ENCODE measurements at places on chromosomes 2 and 18. TPM values are rescaled to one million over a fixed set of nuclear protein-coding genes. Genes with fewer than 3 reads are reported as not detected.
A peak's percentile ranks its signal among the peaks of the same experiment; 100 is the strongest.

DNA sequence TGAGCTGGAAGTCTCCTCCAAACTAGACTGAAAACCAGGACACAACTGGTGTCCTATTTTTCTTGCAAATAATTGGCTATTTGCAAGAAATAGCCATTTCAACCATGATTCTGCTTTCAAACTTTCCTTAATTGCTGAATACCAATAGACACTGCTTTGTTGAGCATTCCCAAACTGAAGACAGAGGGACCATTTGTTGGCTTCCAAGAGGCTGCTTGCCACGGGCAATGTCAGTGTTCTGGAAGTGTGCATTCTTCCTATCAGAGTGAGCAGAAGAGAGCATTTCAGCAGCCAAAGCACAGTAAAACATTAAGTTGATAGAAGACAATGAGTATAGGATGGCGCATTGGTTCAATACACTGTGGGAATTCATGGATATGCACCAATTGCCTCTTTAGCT is 360.5 kb upstream of the RGPD4 start:
- no peak for DNase-seq

DNA sequence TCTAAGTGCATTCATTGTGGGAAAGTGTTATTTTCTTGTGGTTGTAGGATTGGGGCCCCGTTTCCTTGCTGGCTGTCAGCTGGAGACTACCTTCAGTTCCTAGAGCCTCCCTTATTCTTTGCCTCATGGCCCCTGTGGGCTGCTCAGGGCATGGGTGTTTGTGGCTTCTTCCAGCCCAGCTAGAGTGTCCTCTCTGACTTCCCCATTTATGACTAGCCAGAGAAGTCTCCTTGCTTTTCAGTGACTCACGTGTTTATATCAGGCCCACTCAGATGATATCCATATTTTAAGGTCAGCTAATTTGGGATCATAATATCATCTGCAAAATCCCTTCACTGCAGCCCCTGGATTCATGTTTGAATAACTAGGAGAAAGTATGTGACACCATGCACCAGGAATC is 62.8 kb downstream of the DTNA start:
- DNase-seq, result peak; percentile 56

- DNase-seq, result no peak
These were observed 59.9 kb downstream of the ADNP2 start for GRCh38 chr18:80168982-80169381.

- DNase-seq, result no peak
These were observed 309.1 kb downstream of the NDUFA10 start for GRCh38 chr2:239716009-239716408.

DNA sequence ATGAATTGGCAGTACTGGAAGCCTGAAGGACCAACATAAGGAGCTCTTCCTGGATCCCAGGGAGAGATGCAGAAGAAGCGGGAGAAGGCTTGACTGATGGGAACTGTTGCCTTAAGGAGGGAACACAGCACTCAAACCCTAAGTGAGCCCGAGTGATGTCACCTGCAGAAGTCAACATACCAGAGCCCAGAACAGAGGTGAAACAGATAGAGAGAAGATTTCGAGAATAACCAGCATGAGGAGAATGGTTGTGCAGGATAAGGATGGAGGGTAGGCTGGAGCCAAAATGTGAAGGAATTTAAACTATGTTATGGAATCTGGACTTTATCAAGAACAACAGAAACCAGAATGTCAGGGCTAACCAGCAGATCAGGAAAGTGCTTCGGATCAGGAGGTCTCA is 463.1 kb upstream of the DDX18 start:
- DNase-seq, result no peak

- DNase-seq, result peak; percentile 25
These were observed 486.3 kb downstream of the NR4A2 start for GRCh38 chr2:155846259-155846658.

DNA sequence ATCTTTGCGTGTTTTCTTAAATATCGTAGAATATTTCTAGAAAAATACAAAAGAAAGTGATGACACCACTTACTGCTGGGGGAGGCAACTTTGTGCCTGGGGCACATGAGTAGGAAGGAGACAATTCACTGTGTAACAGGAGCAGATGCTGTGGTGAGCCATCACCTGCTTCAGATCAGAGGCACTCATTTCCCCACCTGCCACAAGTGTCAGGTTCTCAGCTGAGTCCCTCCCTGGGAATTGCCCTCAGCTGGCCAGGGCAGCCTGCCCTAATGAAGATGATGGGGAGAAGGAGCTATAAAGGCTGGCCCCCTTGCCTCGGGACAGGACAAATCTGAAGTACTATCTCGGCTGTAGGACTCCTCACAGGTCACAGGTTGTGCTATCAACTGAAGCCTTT is 322.8 kb downstream of the STK39 start:
- DNase-seq, result no peak

- peak; percentile 73 for DNase-seq
These were observed 82.5 kb downstream of the LIMS1 start for GRCh38 chr2:108616751-108617161.

DNA sequence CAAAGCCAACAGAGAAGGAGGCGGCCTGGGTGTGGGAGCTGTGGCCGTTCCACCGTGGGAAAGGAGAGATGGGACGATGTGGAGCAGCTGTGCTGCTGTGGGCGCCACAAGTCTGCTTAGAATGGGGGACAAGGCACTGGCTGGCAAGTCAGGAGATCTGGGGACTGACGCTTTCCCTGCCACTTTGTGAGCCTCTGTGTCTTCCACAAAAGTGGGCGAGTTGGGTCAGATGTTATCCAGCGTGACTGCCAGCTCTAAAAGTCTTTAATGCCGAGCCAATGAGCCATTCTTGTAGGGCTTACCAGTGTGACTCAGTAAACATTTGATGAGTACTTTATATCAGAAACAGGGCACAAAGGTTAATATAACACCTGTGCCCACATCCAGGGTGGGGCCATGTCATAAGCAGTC is 113.6 kb upstream of the MGAT5 start:
- no peak for DNase-seq

Gene TM4SF20
- not detected for total RNA-seq

Gene MAL
- total RNA-seq, result 0.41 TPM

Gene IL1F10
- total RNA-seq, result not detected

Gene SPHKAP
- total RNA-seq, result not detected

Gene ZSWIM2
- not detected for total RNA-seq

Data from astrocyte (in vitro differentiated cells and primary cell).